ENCODE measurements at places on chromosomes 1 and 21.

DNA sequence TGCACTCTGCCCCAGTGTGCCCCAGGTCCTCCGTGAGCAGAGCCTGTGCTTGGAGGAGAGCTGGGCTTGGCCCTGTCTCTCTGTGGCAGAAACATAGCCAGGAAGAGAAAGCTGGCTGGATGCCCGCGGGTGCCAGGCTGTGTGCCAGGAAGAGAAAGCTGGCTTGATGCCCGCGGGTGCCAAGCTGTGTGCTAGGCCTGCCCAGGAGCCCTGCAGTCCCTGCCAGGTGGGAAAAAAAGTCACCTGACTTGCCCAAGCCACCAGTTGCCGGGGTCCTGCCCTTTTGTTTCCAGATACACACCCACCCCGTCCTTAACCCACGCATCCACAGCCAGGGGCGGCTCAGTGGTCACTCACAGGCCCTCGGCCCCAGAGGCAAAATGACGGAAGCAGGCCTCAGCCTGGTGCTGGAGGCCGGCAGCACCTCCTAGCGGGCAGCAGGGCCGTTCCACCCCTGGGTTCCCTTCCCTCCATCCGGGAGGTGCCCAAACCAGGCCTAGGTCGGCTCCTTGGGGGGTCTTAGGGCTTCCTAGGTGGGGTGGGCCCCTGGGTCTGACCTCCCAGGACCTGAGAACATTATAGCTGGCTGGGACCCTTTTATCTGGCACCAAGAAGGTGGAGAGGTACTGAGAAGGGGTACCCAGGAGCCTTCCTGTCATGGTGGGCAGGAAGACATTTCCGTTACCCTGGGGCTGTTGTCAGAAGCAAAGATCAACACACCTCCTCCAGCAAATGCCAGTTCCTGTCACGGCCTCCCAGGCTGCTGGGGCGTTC, 9.1 kb downstream of the ITGB2 start:
- DNase-seq: no peak

DNA sequence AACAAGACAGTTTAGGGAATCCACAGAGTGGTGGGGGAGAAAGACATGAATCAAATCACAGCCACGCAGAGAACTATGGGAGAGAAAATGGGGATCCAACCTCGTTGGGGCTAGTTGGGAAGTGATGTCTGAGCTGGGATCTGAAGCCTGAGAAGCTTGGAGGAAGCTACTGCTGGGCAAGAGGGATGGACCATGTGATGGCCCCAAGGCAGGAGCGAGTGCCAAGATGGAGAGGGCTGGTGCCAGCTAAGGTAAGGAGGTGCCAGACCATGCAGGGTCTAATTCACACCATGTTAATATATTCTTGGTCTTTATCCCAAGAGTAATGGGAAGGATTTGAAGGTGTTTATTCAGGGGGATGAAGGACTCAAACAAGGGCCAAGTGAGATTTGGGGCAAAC, 18.2 kb upstream of the TCEA3 start:
- no peak for DNase-seq

DNA sequence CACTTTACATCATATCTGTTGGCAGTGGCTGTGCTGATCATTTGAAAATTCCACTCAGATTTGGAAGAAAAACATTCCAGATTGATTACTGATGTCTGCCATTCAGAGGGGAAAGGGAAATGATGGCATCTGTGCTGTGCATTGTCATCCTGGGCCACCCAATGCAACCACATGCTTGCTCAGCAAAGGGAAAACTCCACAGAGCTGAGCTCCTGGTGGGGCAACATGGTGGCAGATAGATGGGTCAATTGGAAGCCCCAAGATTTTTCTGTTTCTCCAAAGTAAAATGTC, 11.8 kb downstream of the OXCT2 start:
- no peak for DNase-seq

GRCh38 chr1:22284906-22285548, 142.1 kb upstream of the WNT4 start:
- DNase-seq: no peak

DNA sequence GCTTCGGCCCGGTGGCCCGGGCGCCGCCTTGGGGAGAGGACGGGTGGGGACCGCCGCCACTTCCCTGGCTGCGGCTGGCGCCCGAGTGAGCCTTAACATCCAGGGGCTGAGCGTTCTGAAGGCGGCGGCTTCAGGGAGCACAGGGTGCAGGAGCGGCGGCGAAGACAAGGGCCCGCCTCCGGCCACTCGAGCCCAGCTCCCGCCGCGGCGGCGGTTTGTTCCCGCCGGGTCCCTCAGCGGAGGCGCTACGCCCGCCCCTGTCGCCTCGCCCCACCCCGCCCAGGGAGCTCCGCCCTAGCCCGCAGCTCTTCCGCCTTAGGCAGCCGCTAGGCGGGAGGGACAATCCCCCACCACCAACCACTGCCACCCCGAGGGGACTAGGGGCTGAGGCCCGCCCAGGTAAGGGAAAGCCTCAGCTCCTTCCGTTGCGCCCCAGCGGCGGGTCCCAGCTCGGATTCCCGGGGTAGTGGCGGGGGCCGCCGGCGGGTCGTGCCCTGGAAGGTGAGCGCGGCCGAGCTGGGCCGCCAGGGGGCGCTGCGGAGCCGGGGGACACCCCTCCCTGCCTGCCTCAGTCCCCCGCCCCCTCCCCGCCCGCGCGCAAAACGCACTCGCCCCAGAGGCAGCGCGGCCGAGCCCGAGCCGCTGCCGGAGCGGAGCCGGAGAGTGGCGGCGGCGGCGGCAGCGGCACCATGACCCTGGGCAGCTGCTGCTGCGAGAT, at the start of gene FOXD2:
Gene FOXD2, plus strand, starts transcription at position 598 of the 718 bp plus-strand sequence. Its CDS starts 92 bp downstream, at position 690.
- DNase-seq: peak; percentile 82

DNA sequence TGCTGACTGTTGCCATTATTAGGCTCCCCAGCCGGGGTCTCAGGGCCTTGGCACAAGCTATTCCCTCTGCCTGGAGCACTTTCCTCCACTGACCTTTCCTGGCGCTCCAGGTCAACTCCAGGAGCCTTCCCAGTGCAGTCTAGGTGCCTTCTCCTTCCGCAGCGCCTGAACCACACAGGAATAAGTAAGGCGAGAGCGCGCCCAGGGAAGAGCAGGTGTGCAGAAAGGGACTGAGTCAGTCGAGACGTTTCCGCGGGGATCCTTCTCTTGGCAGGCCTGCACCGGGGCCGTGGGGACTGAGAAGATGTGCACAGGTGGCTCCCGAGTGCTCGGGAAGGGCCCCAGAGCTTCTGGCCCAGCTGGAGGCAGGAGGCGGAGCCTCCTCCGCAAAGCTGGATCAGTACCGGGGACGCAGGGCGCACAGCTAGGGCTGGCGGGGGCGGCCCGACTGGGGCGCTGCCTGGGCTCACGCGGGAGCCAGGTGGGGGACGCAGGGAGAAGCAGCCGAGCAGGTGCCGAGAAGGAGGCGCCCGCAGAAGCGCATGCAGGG, 765 bp upstream of the BMP8A start:
- no peak for DNase-seq

DNA sequence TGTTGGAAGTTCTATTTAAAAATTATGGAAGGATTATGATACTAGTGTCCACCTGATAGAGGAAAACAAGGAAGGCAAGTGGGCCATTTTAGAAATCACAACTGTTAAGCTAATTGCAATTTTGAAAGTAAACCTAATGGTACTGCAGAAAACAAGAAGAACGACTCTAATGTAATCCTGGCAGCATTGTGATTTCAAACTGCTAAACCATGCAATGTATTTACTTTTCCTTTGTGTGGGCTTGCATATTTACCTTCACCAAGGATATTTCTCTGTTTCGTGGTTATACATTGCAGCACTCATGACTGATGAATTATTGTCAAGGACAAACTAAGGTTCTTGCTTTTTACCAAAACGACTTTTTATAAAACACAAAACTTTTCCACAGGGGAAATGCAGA, 88.1 kb downstream of the TM2D1 start:
- no peak for DNase-seq

DNA sequence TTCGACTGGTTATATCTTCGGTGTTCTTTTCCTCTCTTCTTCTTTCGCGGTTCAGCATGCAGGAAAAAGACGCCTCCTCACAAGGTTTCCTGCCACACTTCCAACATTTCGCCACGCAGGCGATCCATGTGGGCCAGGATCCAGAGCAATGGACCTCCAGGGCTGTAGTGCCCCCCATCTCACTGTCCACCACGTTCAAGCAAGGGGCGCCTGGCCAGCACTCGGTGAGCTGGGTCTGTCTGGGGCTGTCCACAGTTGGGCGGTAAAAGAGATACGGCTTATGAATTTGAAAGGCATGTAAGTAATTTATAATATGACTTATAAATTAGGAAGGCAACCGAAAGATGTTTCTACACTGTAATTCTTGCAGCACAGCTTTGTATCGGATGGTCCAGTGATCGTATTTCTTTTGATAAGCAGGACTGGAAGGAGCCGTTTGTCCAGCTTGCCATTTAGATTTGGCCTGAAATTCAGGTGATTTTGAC, 334 bp downstream of the CTH start:
- no peak for DNase-seq

DNA sequence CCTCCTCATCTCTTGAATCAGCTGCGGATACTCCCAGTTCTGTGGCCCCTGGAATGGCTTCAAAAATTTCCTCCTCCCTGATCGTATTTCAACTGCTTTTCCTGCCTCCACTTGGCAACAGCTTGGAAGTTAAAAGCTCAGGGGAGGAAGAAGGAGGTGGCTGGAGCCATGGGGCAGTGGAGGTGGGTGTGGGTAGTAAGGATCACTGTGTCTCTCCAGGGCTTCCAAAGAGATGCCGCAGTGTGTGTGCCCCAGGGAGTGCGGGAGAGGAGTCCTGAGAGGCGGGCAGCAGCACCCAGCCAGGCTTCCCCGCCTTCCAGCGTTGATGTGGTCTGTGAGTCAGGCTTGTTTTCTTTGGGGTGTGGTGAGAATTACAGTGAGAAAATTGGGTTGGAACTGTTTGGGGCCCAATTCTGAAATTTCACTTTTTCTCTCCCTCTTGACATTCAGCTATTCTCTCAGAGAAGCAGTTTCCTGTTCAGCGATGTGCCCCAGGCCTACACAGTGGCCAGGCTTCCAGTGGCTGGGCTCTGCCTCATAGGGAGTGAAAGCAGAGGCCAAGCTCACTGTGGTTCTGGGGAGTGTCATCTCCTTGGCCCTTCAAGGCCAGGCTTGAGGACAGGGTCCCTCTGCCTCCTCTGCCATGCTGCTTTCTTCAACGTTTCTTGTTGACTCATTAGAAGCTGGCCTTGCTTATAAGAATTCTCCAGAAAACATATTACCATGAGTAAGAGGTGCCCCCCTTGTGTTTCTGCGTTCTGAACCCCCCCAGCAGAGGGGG, 69.0 kb downstream of the PGM1 start:
- no peak for DNase-seq
